ENCODE measurements at places on chromosomes 2 and 18.

DNA sequence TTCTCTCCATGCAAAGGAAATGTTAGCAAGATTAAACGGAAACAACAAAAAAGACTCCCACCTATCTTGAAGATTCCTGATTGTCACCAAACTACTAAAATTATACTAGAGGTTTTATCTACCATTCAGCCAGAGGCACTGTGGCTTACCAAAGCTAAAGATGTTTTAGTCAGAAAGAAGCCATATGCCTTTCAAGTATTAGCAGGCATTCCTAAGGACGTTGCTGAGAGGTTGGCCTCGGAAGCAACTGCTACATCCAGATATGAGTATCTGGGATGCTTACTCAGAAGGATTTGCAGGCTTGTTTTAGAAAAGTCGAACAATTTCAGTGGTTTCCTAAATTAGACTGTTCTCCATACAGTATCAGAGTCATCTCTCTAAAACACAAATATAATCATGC, 88.3 kb upstream of the UBE2E3 start:
- no peak for DNase-seq

DNA sequence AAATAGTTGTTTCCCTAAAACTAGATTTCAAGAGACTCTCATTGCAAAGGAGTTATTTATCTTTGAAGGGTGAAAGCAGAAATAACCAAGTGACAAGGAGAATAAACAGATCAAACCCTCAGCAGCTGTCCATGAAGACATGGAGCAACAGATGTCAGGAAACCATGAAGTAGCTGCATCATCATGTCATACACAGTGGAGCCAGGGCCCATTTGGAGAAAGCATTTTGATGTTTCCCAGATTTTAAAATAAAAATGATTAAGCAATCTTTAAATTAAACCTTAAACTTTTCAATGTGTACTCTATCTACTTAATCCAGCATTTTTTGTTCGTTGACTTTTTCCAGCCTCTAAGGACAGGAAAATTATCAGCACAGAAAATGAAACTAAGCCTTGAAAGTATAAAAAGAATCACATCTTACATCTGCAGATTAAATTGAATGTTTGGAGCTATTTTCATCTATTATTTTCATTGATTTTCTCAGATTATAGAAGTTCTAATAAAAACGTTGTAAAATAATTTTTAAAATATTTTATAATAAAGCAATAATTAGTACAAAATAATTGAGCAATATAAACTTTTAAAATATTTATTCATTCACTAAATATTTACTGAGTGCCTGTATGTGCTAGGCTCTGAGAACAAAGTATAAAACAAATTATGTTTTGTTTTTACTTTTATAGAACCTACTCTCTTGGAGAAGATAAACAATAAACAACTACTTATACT, 860.1 kb downstream of the BCL11A start:
- no peak for DNase-seq

GRCh38 chr2:181025004-181025403, 44.6 kb downstream of the UBE2E3 start:
- DNase-seq = no peak

DNA sequence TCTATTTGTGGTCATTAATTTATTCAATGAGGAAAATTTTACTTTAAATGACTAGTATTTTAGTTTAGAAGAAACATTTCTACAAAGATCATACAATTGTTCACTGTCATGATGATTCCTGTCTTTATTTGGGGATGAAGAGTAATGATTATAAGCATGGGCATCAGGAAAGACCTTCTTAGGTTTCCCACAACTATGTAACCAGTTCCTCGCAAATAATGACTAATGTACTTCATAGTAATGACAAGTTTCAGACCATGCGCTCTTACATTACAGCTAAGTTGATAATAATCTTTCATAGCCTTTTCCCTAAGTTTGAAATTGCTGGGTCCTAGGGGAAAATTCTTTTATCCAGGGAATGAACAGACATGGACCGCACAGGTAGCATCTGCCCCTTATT, 90.5 kb downstream of the MYO5B start:
- no peak for DNase-seq

- DNase-seq = no peak
Measured at GRCh38 chr2:29050591-29050990, 23.7 kb downstream of the PCARE start.

DNA sequence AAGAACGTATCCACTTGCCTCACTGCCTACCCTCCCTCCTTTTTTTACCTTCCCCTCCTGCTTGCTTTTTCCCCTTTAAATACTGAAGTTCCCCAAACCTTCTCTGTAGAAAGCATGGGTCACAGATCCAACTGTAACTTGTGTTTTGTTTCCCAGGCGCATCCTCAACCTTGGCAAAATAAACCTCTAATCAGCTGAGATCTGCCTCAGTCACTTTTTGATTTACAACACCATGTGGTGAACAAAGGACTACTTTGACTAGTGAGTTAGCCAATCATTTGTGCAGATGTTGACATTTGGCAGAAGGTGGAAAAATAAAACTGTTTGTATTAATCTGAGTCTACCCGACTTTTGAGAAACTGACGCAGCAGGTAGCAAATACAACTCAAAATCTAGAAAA, 23.3 kb upstream of the MCM6 start:
- DNase-seq = no peak

DNA sequence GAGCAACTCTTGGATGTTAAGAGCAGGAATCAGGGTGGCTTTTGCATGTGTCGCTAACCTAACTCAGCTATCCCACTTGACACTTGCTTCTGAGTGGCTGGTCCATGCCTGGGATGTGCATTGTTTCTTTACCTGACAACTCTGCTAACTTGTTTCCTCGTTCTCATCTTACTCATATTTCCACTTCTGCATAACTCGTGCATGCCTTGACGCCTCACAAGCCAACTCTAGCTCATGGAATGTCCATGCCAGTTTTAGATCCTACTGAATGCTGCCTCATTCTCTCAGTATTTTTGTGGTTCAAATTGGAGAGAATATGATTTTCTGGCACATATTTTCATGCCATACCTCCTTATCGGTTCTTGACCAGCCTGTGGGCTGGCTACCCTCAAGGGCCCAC, 52.5 kb downstream of the CDCA7 start:
- no peak for DNase-seq

DNA sequence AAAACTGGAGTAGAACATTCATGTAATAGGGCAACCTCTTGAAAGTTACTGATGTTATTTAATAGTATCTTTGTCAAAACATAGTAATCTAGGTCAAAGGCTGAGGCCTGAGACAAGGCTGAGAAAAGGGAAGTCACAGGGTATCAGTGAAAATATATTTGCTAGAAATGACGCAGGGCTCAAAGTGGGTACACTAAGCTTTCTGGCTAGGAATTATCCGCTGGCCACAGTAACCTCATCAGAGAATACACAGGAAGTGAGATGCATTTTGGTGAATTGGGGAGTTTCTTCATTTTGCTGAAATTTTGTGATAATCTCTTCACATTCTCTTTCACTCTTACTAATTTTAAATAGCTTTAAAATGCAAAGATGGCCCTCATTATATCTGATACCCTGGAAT, 206.8 kb downstream of the OTX1 start:
- DNase-seq = no peak

- peak; percentile 77 for DNase-seq
Measured at GRCh38 chr2:163779970-163780597, 44.3 kb upstream of the FIGN start.

- DNase-seq = no peak
Measured at GRCh38 chr2:217293607-217294006, 433.7 kb upstream of the TNP1 start.

DNA sequence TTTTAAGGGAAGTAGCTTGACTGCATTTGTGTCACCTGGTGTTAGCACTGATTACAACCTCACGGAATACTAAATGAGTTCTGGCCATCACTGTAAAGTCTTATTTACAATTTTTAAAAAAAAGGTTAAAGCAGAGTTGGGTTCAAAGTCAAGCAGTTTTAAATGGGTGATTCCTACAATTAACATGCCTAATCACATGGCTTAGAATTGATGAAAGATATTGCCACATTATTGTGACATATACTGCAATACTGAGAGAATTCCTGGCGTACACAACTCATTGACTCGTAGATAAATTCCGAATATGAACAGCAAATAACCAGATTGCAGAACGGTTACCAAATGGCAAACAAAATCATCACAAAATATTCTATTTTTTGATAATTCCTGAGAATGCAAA, 34.2 kb downstream of the ROCK2 start:
- DNase-seq = no peak

DNA sequence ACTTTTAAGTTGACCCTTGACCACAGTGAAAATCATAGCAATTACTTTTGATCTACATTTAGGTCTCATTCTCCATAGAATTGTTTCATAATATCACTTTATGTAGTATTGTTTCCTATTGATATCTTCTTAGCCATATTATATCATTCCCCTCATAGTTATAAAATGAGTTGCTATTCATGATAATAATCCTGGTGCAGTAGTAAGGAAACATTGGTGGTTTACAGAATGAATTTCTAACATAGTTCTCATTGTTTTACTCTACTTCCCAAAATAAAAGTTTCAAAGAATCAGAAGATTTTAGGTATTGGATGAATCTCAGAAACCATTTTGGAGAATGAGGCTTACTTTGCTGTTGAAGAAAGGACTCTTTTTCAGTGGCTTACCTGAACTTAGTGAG, 246.0 kb downstream of the PARD3B start:
- no peak for DNase-seq

DNA sequence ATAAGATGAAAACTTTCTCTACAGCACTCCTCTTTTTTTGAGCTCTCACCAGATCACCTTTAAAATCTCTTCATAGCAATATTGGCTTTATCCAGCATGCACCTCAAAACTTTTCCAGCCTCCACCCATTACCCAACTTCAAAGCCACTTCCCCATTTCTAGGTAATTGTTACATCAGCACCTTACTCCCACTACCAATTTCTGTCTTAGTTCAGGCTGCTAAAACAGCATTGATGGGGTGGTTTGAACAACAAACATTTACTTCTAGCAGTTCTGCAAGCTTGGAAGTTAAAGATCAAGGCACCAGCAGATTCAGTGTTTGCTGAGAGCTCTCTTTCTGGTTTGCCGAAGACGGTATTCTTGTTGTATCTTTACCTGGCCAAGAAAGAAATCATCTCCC, 114.0 kb upstream of the SLC39A10 start:
- DNase-seq = no peak

GRCh38 chr2:68646303-68646702, 2.9 kb downstream of the PROKR1 start:
- no peak for DNase-seq

All from islet precursor cell (in vitro differentiated cells).